ENCODE measurements at places on chromosomes 3 and 15.

DNA sequence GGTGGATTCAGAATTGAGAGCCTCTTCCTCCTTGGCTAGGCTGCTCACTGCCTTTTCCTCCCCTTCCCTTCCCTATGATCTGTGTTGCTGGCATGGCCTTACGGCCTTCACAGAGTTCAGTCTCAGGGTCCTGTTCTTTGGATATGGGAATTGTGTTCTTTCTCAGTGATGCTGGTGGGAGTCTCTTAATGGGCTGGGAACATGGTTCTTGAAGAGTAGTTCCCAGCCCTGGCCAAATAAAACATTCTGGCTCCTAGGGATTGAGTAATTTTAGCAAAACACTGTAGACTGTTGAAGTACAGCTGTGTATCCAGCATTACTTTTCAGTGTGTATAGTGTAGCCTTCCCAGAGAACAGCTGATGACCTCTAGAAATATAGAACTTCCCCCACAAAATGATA, 22.6 kb upstream of the FILIP1L start:
- DNase-seq = no peak

DNA sequence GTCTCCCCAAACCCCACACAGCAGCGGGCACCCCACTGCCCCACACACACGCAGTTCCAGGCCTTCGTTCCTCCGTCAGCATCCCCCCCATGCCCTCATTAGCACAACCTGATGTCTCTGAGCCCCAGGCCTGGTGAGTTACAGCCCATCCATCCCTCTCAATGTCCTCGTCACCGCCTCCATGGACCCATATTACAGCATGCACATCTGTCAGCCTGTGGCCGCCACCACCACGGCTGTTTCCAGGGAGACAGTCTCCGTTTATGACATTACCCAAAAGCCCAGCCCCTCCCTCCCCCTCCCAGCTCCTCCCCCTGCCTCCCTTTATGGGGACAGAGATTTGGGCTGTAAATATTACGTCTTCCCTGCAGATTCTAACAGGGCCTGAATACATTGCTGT, 143.1 kb upstream of the LINGO1 start:
- DNase-seq = no peak

GRCh38 chr3:169512991-169513390, 150.5 kb downstream of the MECOM start:
- DNase-seq = no peak

DNA sequence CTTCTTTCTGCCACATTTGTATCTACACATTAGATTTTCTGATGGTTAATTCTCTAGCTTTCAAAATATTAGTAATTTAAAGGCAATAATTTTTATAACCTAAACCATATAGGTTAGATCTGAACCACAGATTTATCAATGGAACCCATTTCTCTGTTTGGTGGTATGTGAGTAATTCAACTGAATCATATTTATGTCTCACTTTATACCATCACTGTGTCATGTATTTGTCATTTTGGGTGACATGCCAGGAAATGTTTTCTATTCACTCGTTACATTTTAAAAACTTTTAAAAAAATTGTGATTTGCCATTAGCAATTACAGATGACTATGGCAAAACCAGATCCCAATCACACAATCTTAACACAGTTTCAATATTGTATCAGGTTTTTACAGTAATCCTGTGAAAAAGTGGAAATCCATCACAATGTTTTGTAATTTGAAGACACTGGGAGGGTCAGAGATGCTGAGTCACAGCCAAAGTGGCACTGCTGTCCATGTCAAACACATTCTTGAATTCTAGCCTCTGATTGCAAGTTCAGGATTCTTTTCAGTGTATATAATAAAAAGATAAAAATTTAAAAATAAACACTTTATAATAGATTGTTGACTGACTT, 356.0 kb upstream of the RBMS3 start:
- DNase-seq = peak; percentile 36

- no peak for DNase-seq
Measured at GRCh38 chr3:154188846-154189245, 67.7 kb downstream of the ARHGEF26 start.

DNA sequence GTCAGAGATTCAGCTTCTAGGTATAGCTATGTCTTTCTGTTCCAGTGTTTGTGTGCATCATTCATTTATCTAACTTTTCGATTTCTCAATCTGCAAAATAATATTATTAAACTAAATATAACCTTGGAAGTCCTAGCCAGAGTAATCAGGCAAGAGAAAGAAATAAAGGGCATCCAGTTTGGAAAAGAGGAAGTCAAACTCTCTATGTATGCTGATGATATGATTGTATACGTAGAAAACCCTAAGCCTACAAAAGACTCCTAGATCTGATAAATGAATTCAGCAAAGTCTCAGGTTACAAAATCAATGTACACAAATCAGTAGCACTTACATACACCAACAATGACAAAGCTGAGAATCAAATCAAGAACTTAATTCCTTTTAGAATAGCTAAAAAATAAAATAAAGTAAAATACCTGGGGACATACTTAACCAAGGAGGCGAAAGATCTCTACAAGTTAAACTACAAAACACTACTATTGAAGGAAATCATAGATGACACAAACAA, 718.2 kb downstream of the NTRK3 start:
- no peak for DNase-seq

DNA sequence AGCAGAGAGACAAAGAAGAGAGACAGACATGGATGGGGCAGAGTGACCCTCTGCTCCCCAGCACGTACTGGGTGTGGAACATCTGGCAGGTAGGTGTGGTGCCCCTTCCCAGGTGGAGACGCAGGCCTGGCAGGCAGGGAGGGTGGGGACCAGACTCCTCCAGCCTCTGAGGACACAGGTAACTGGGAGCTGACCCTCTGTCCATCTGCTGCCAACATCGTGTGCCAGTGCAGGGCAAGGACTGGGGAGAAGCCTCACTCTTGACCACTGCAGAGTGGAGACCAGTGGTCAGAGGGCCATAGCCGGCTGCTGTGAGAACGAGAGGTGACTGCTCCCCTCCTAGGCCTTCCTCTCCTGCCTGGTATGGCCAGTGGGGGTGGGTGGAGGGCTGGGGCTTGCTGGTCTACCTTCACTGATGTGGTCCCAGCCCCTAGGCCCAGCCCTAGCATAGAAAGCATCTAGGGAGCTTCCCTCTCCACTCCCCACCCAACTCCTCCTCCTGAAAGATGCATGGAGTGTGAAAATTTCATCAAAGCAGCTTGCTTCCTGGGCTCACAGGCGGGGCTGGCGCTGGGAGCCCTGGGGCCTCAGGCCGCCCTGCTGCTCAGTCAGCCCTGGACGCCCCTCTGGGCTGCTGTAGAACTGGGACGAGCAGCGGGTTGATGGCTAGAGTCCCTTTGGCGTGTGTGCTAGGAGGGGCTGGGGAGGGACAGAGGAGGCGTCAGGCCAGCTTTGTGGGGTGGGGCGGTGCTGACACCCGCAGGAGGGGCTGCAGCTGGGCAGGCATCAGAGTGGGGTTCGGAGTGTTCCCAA, 90.3 kb downstream of the PLXNA1 start:
- DNase-seq = no peak

DNA sequence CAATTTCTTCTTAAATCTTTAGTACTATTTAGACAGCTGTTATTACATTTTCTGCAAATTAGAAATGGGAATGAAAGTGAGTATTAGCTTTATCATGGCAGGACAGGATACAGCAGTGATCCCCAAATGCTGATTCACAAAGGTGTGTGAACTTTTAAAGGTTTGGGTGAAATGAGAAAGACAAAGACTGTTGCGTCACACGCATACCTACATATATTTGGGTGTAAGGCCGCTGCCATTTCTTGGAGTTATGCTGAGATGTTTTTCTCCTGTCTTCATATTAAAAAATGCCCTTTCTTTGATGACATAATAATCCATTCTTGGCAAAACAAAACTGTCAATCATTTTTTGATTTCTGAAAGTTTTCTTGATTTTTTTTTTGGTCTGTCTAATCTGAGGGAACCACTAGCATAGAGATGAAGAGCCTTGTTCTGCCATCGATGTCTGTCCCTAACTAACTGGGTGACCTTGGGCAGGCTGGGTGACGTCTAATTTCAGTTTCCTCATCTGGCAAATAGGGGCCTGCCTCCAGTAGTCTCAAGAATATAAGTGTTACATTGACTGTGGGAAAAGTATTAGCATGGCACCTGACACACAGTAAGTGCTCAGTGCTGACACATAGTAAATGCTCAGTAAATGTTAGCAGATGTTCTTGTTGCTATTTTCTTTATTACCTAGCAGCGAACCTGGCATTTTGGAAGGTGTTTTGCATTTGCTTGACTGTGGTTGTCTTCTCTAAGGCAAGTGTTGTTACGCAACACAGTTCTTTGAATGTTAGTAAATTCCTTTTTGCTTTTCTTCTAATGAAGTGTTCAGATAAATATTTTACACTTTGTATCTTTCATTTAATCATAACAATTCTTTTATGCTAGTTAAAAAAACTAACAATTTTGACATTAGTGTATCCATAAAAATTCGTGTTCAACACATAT, 5.0 kb downstream of the MITF start:
- DNase-seq = no peak

GRCh38 chr15:60751985-60752952, 273.3 kb upstream of the ICE2 start:
- no peak for DNase-seq

DNA sequence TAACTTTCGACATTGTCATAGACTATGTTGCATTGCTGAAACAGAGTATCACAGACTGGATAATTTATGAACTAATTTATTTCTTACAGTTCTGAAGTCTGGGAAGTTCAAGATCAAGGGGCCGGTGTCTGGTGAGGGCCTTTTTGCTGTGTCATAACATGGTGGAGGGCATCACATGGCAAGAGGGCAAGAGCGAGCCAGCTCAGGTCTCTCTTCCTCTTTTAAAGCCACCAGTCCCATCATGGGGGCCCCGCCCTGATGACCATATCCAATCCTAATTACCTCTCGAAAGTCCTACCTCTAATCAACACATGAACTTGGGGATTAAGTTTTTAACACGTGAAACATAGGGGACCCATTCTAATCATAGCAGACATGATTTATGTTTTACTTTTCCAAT, 33.5 kb upstream of the DCUN1D1 start:
- DNase-seq = no peak

GRCh38 chr3:106533788-106534160, 665.0 kb upstream of the CBLB start:
- no peak for DNase-seq

GRCh38 chr3:123421353-123422174, 27.3 kb downstream of the ADCY5 start:
- no peak for DNase-seq

DNA sequence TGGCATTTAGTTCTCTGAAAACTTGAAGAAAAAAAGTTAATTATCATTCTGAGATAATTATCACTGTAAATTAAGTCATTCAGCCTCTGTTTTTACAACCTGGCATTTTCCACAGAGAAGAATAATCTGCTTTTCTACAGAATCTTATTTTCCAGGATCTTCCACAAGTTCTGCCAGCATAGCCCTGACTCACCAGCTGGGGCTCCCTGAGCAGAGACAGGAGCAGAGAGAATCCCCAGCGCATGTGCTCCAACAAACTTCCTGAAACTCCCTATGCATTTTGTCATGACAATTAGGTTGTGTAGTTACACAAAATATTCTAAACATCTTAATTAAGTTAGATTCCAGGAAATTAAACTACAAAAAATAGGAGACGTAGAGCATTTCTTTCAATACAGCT, 32.1 kb upstream of the TMEM207 start:
- peak; percentile 20 for DNase-seq

- peak; percentile 55 for DNase-seq
Measured at GRCh38 chr15:34709866-34710265, 44.9 kb downstream of the GJD2 start.

DNA sequence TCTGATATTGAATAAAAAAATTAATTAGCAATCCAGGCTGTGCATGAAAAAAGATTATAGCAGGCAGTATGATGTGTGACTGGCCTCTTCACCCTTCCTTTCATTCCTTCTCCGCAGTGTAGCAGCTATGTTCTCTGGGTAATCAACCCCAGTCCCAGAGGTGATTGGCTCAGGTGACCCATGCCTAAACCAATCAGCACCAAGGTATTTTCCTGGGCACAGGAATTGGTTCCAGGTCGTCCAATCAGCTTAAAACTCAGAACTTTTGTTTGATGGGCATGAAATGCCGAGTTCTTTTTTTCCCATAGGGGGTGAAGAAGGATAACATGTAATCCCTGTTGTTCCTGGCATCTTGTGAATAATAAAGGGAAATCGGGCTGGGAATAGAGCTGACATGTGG, 5.8 kb upstream of the BNC1 start:
- no peak for DNase-seq

GRCh38 chr15:68587769-68588385, 9.1 kb downstream of the CORO2B start:
- no peak for DNase-seq

GRCh38 chr15:27592036-27592760, 506.9 kb downstream of the OCA2 start:
- DNase-seq = no peak

GRCh38 chr3:95459706-95460105, 1354.7 kb upstream of the EPHA6 start:
- no peak for DNase-seq

- no peak for DNase-seq
Measured at GRCh38 chr3:99712291-99712954, 74.0 kb downstream of the COL8A1 start.

- DNase-seq = no peak
Measured at GRCh38 chr3:31880482-31881078, 100.5 kb downstream of the OSBPL10 start.

DNA sequence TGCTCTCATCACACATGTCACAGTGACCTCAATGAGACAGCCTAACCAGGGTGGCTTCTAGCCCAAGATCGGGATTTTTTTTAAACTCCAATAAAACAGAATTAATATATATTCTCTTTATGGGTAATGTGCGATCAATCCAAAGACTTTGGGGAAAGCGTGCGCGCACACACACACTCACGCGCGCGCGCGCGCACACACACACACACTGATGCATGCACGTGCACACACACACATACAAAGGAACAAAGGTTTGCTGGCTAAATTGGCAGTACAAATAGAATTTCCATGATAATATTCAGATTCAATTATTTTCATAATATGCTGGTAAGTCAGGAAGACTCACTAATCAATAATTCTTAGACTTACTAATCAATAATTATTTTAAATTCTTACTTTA, 19.3 kb downstream of the IL17RD start:
- DNase-seq = no peak
